Stimulated activated naive CD8-positive, alpha-beta T cell treated with anti-CD3 and anti-CD28 coated beads, Interleukin-15, amount 100 ng/mL, for 72 hours (primary cell): ENCODE measurements at places on chromosomes 3 and 15.

DNA sequence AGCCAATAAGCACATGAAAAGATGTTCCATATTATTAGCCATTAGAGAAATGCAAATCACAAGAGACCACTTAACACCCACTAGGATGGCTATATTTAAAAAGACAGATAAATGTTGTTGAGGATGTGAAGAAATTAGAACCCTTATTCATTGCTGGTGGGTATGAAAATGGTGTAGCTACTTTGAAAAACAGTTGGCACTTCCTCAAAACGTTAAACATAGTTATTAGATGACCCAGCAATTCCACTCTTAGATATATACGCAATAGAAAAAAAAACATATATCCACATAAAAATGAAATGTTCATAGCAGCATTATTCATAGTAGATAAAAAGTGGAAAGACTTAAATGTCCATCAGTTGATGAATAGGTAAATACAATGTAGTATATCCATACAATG, 47.1 kb upstream of the TERB2 start:
- no peak for DNase-seq

GRCh38 chr3:177894081-177894728, 642.0 kb upstream of the KCNMB2 start:
- DNase-seq, result no peak

DNA sequence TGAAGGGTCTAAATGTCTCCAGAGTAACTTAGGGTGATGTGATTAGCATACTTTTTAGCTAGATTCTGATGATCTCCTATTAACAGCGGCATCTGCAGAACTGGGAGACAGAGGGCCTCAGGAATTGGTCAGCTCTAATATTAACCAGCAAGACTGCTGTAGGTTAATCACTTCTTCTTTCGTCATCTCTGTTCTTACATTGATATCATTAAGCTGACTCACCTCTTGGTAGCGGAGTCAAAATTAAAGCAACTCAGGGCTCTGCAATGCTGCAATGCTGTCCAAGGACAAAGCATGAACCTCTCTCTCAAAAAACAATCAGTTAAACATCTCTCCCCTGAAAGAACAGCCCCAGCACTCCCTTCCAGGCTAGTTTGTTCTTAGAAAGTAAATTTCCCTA, 57.5 kb upstream of the TRA2B start:
- no peak for DNase-seq

DNA sequence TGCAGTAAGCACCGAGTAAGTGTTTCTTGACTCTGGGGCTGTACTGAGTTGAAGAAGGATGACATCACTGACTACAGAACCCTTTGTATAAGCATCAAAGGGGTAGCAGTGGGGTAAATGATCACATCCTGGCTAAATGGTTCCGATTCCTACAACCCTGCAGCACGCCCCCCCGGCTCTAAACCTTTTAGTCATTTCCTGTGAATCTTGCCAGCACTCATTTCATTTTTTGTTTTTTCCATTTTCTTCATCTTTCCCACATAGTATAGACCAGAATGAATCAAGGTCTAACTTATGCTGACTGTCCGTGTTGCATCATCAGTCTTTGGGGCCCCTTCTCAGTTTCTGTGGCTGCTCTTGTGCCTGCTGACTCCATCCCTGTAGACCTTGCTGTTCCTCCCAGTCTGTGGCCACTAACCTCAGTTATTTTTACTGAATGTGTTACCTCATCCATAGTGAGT, 383.1 kb upstream of the TPRG1 start:
- peak; percentile 89 for DNase-seq

DNA sequence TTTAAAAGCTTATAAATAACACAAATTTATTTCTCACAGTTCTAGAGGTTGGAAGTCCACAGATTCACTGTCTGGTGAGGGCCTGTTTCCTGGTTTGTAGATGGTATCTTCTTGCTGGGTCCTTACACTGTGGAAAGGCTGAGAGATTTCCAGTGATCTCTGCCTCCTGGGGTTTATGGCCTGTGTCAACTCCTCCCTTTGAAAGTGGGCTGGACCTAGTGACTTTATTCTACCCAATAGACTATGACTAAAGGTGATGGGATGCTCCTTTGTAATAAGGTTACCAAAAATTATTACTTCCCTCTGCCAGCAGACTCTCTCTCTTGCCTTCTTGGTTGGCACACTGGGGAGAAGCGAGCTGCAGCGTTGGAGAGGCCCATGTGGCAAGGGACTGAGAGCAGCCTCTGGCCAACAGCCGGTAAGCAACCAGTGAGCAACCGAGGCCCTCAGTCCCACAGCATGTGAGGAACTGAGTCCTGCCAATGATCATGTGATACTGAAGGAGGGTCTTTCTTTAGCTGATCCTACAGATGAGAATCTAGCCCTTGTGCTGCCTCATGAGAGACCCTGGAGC, 14.0 kb upstream of the COPG1 start:
- no peak for DNase-seq

DNA sequence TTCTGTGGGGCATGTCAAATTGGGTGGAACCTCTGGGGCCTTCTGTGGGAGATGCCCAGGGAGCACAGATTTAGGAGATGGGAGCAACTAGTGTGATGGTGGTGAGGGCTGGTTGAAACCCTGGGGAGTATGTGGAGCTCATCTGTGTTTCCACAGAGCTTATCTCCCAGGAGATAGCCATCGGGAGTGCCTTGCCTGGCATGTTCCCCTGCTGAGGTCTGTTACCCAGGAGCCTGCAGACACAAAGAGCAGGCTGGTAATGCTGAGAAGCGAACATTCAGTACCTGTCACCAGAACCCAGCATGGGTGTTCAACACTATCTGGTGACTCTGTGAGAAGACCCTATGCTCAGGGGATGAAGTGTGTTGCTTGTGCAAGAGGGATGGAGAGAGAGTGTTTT, 85.0 kb downstream of the CLSTN2 start:
- DNase-seq, result no peak

DNA sequence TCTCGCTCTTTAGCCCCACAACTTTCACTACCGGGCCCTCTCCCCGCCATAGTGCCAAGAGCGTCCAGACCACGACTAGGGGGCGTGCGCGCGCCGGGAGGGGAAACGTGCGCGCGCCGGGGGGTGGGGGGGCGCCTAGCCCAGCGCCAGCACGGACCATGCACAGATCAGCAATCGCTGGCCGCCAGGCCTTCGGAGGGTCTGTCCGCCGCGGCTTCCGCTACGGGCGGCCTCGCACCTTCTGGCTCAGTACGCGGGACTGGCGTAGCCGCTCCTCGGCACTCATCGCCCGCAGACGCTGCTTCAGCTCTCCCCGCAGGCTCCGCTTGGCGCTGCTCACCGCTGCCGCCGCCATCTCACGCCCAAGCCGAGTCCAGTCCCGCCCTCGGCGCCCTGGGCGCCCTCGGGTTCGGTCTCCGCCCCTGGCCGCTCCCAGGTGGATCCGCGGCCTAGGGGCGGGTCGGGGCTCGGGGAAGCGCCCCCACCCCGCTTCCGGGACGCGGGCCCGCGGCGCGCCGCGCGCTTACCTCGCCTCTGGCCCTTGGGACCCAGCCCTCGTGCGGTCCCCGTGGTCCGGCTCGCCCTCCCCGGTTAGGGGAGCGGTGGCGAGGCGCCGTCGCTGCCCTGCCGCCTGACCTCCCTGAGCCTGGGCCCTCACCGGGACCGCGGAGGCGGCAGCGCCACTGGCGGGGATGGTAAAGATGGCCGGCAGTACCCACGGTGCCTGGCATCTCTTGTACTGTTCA, at the start of gene MTHFS:
Gene MTHFS (minus strand): TSS at position 381 of the 746 bp plus-strand sequence. CDS start 26 bp downstream, at position 355.
- DNase-seq, result peak; percentile 78

DNA sequence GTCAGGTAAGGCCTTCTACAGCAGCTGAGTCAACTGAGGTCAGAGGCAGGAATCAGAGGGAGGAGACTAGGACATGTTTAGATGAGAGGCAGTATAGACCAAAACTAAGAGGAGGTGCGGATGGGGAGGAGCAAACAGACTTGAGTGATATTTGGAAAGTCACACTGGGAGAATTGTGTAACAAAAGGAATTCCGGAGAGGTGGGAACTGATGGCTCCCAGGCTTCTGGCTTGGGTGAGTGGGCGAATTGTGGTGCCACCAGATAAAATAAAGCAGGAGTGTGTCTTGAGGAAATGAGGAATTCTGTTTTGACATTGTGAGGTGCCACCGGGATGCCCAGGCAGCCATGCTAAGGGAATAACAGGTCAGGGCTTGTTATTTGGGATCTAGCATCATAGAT, 3.3 kb upstream of the TM6SF1 start:
- DNase-seq, result no peak

DNA sequence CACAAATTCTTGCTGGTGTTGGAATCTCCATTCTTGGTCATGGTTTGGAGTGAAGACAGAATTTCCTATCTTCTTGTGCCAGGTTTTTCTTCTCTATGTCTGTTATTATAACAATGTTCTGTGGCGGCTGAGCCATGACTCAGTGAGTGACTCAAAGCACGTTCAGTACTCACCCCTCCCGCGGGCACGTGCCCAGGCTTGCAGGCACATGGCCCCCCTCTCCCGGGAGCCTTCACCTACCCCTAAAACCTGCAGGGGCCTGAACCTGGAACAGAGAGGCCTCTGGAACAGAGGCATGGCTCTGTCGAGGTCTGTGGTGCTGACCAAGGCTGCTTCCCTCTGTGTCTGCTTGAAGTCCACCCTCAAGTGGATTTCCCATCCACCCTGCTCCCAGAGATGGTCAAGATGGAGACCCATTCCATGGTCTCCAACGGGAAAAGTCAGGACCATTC, 27.6 kb downstream of the PLXNB1 start:
- peak; percentile 2 for DNase-seq

- no peak for DNase-seq
Measured at GRCh38 chr3:168624892-168625448, 529.2 kb upstream of the GOLIM4 start.

DNA sequence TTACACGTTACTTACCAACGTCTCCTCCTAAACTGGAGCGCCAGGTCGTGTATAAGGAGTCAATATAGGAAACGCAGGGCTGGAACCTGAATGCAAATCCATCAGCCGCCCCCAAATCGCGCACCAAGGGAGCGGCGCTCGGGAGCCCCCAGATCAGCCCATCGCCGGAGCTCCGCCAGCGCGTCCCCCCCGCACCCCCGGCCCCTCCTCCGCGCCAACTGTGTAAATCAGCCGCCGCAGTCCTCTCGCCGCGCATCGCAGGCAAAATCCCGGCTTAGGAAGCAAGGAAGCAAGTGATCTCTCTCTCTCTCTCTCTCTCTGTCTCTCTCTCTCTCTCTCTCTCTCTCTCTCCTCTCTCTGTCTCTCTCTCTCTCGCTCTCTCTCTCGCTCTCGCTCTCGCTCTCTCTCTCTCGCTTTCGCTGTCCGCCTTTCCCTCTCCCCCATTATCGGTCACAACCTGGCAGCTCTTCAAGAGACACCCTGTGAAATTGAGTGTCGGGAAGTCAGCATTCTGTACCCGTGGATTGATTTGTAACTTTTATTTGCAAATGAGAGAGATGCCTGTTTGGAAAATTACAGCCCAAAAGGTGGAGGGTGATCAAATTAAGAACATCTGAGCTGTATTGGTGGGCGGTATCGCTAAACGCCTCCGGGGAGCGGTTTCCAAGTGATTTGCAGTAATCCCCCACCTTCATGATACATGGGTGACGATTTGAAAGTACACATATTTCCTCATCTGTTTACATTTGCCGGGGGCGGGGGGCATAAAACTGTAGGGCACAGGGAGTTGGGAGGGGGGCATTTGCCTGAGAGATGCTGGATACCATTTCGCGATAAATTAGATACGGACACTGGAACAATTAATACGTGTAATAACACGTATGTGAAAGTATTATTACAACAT, 645 bp upstream of the SLITRK3 start:
- no peak for DNase-seq
